ENCODE measurements at places on chromosomes 7 and 10.

DNA sequence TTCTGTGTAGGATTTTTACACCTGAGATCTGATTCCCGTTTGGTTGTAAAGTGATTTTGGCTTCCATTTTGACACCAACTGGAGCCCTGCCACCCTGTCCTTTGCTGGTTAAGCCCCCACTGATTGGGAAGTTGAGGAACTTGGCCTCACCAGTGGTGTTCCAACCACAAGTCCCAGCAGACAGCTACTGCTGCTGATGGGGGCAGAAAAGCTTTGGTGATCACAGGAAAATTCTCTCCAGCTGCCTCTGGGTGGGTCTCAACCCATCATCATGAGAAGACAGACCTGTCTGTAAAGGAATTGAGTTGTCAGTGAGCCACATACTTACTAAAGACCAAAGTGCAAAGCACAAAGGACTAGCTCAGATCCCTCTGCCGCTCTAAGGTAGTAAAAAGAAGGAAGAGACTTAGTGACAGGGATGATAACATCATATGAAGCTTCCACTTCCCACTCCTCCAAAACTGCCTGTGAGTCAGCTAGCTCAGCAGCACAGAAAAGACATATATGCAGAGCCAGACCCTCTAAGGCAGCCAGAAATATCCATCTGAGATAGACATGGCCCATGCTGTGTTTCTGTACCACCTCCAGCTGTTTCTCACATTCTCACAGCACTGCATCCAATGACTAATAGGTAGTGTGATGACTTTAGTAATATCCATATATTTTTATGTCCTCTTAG is 22.4 kb upstream of the LRRC17 start:
- no peak for DNase-seq

DNA sequence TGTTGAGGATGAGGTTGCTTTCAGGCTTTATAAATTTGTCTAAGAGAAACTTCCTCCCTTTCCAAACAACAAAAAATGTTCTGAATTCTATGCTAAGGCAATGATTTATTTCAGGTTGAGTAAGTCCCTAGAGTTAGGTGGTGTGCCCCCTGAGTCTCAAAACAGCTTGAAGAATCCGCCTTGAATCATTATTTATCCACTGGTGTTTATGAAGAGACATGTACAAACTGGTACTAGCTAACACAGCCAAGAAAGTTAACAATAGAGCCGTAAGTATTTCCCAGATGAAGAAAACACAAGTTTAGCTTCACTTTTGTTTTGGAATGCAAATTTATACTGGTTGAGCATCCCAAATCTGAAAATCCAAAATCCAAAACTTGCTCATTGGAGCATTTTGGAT is 66.2 kb upstream of the SRPK2 start:
- DNase-seq = no peak

- no peak for DNase-seq
Measured at GRCh38 chr10:11757454-11757820, 15.3 kb downstream of the ECHDC3 start.

DNA sequence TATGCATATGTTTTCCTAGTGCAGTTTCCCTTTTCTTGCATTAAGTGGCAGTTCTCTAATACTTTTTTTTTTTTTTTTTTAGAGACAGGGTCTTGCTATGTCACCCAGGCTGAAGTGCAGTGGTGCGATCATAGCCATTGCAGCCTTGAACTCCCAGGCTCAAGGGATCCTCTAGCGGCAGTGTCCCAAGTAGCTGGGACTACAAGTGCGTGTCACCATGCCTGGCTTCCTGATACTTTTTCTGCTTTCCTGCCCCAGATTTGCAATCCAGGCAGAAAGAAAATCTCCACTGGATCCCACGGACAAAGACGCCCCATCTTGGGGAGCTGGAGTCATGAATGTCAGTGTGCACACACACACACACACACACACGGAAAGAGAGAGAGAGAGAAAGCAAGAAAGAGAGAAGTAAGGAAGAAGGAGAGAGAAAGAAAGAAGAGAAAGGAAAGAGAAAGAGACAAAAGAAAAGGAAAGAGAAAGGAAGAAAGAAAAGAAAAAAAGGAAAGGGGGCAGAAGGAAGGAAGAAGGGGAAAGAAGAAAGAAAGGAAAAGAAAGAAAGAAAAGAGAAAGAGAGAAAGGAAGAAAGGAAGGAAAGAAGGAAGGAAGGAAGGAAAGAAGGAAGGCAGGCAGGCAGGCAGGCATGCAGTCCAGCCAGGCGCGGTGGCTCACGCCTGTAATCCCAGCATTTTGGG is 37.5 kb upstream of the OCM2 start:
- no peak for DNase-seq

DNA sequence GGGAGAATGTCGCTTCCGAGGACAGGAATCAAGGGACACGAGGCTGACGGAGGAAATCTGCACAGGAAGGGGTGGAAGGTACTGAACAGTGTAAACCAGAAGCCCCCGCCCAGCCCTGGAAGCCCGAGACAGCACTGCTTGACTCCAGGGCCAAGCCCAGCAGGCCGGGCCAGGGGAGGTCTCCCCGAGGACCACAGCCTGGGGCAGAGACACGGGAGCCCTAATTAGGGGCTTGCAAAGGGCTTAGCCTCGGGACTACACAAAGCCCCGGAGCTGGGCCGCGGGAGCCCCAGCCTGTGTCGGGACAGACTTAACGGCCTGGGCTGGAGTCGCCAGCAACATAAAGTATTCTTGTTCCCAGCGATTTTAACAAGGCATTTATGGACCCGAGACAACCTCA is 50.8 kb downstream of the OAT start:
- DNase-seq = no peak

- DNase-seq = no peak
Measured at GRCh38 chr10:126041804-126042231, 145.5 kb downstream of the FANK1 start.

DNA sequence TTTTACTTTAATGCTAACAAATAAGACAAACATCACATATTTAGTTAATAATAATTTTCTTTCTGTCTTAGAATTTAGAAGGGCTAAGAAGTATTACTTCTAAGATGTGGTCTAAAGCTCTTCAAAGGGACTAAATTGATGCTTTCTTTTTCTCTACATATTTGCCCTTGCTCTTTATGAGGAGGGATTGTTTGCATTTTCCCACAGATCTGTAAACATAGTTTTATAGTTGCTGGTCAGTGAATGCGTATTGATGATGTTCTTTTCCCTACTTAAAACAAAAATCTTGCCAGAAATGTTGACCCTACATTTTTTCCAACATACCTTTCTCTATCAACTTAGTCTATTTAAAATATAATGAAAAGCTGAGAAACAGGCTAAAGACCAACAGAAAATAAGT is 372.4 kb upstream of the LRGUK start:
- DNase-seq = no peak

DNA sequence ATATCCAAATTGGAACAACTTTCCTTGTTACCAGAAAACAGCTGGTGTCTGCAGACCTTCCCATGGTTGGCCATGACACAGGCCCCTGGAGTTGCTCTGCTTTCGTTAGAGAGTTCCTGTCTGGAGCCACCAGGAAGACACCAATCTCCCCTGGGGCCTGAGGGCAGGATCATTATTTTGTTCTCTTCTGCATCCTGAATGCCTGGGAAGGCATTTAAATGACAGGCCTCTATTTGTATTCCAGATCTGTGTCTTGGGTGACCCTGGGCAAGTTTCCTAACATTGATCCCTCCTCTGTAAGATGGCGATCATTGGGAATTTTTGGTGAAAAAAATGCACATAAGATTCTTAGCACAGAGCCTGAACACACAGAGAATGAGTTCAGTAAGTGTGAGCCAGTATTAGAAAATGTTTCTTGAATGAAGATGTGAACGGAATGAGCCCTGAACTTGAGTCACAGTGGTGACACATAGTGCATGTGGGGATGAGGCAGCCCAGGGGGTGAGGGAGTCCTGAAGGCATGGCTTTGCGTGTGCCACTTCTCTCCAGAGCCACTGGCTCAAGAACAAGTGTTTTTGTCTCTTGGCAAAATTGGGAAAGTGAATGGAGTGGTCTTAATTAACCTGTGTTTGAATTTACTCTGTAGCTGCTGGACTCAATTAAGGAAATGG is 28.4 kb downstream of the BMPER start:
- DNase-seq = no peak

DNA sequence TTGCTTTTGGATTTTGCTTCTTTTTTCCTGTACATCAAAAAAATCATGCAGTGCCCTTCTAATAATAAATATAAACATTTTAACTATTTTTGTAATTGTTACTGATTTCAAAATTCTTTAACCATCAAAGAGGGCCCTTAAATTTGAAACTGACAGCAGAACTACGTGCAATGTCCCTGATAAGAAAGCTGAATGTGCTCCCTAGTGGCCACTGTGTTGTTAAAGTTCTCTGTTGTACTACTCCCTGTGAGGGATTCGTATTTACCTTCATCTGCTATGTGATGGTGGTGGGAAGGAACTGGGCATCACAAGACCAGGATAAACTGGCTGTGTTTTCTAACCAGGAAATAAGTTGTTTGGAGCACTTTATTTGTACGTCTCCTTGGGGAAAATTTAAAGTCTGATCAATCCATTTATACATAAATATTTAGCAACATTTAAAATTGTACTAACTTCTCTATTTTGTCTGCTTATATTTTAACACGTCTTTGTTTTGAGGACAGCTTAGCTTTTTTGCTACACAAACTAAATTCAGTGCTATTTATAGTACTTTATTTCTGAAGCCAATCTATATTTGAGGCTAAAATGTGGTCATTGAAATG is 322.4 kb downstream of the HGF start:
- no peak for DNase-seq

DNA sequence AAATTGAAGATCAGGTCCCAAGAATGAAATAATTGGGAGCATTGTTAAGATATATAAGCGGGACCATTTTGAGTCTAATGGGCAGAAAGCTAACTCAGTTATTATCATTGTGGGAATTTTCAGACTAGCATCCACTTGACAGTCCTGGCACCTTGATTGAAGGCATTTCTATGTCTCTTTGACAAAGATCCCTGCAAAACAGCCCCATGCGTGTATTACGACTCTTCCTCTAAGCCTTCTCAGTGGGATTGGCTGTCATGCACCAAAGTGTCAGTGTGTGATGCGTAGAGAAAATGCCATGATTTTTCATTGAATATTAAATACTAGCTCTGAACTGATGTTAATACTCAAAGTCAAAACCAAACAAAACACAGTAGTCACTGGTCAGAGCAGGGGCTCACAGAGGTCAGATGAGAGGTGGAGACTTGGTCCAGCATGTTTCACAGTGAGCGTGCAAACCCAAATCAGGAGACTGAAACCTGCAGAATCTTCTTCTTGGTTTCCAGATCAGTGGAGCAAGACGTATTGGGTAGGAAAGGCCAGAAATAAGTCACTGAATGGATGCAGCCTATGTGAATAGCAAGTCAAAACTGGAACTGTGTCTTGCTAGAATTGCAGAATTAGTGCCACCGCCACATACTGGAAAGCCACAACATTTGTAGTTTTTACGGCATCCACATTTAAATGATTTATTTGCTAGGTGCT is 303.6 kb upstream of the AKR1E2 start:
- no peak for DNase-seq

GRCh38 chr7:127682140-127682539 is 30.1 kb downstream of the SND1 start:
- DNase-seq = no peak

DNA sequence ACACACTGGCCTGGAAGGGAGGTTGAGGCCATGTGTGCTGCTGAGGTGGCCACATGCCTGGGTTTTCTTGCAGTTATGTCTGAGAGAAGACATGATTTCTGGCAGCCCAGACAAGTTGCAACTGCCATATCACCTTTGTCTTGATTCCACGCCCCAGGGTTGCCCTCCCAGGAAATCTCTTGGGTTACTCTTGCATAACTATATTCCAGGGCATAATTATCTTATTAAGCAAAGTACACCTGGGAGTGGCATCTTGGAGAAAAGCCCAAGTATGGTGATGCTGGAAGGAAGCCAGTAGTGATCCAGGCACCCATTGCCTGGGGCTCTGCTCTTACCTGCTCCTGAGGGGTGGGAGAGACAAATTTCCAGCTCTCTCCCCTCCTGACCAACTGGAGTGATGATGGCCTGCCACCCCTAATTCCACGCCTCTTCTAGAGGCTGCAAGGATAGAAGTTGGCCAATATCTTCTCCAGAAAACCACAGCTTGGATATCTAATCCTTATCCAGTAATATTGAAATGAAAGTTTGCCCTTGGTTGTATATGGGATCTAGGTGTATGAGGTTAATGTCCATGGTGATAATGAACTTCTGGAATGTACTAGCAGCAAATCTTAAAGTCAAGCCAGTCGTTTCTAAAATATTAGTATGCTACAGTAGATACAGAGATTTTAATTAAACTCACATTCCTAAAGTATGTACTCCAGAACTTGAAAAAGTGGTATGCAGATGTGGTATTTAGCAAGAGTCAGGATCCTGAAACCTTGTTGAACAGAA is 5.0 kb downstream of the AKR1B10 start:
- DNase-seq = no peak

- no peak for DNase-seq
Measured at GRCh38 chr7:28459306-28459705, 47.0 kb downstream of the CREB5 start.

- no peak for DNase-seq
Measured at GRCh38 chr10:101892782-101893391, 49.3 kb upstream of the KCNIP2 start.

GRCh38 chr7:19098510-19098909 is 18.9 kb downstream of the TWIST1 start:
- DNase-seq = no peak

DNA sequence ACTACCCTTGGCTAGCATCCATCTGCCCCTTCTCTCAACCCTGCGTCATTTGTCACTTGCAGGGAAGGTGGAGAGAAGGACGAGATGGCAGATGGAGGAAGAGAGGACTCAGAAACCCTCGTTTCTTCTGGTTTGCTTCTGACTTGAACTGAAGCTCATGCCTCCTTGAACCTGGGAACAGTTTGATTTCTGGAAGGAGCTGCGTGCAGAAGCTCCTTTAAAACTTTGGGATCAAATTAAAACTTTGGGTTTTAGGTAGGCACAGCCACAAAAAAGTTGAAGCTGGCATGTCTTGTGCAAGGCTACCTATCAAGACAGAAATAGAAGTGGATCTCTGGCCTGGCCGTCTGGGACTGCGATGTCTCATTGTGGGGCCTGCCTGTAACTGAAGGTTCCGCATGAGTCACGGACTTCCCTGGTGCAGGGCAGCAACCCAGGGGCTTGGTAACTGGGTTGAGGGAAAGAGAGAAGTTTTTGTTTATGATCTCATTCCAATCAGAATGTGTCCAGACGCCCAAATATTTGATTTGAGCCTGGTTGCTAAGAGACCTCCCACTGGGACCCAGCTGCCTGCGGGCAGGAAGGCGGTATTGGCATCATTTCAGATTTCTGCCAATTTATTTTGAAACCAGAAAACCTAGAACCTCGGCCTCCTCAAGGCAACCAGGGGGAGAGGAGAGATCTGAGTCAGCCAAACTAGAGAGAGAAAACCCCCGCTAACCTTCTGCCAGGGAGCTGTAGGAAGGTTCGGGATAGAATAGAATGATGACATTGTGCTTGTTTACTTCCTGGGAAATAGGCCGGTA is 15.8 kb upstream of the CAMK1D start:
- no peak for DNase-seq

DNA sequence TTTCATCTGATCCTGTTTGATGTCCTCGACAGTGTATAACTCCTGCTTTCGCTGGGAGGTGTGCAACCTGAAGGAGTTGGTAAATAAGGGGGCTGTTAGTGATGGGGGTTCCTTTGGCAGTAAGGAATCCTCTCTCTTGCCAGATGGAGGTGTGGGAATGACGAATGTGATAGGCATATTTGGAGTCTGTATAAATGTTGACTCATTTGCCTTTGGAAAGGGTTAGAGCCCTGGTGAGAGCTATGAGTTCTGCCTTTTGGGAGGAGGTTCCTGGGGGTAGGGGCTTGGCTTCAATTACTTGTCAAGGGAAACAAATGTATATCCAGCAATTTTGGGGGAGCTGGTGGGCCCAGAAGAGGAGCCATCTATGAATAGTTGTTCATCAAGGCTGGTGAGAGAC is 11.4 kb upstream of the CHST3 start:
- DNase-seq = no peak

- no peak for DNase-seq
Measured at GRCh38 chr7:144791488-144791887, 44.4 kb downstream of the TPK1 start.

All from type B pancreatic cell (in vitro differentiated cells).